Endothelial cell of umbilical vein (primary cell): ENCODE measurements at places on chromosomes 2 and 18. TPM values are rescaled to one million over a fixed set of nuclear protein-coding genes. Genes with fewer than 3 reads are reported as not detected.

Gene RAB6C
- polyA plus RNA-seq = not detected in 2 replicates

Gene TMEFF2
- 0.18 and 0.25 TPM in 2 replicates for polyA plus RNA-seq

Gene GALNT14
- polyA plus RNA-seq = 0.04 and 0.29 TPM in 2 replicates

Gene SNTG2
- not detected in 2 replicates for polyA plus RNA-seq

Gene SLC4A5
- 0.12 and 0.21 TPM in 2 replicates for polyA plus RNA-seq

Gene ABCG5
- polyA plus RNA-seq = not detected in 2 replicates

DNA sequence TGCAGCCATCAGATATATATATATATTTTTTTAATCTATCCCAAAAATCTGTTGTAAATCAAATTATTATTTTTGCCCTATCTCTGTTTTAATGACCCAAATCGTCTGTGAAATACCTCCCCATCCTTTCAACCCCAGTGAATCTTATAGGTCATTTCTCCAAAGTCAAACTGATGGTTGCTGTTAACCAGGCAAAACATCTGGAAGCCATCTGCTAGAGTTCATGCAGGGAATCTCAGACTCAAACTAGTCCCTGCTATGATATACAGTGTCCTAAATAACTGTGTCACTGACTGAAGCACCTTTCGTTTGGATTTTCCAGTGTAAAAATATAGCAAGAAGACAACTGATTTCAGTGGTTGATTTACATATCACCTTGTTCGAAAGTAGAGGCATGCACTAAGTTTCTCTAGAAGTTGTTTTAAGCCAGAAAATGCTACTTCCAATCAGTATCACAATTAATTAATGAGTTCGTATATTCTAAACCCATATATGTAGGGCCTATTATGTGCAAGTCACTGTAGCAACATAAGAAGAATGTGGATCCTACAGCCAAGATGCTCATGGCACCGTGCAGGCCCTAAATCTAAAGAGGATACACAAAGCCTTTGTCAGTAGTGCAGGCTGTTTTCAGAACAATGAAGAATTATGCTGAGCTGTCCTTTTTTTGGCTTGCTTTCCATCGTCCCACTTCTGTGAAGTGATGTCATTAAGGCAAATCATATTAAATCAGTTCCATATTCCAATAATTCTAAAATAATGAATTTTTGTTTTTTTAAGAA is 566.0 kb downstream of the STK39 start:
- no peak for DNase-seq

DNA sequence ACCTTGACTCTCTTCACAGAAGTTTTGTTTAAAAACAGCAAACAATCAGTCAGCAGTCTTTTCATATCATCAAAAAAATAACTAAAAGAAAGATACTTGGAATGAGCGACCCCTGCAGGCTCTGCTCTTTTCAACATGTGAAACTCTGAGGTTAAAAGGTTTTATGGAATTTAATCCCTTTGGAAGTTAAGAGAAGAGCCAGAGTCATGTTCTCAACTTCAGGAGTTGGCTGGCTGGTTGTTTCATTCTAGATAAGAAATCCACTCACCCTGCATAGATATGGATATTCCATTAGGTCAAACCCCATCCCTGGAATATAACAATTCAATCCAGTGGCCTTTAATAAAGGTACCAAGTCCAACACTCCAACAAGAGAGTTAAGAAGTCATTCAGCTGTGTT is 115.6 kb upstream of the RMDN2 start:
- DNase-seq = peak; percentile 77

GRCh38 chr2:152858594-152859265 is 140.3 kb downstream of the ARL6IP6 start:
- DNase-seq = no peak

GRCh38 chr18:5546660-5547059 is 2.9 kb upstream of the EPB41L3 start:
- peak; percentile 76 for DNase-seq

DNA sequence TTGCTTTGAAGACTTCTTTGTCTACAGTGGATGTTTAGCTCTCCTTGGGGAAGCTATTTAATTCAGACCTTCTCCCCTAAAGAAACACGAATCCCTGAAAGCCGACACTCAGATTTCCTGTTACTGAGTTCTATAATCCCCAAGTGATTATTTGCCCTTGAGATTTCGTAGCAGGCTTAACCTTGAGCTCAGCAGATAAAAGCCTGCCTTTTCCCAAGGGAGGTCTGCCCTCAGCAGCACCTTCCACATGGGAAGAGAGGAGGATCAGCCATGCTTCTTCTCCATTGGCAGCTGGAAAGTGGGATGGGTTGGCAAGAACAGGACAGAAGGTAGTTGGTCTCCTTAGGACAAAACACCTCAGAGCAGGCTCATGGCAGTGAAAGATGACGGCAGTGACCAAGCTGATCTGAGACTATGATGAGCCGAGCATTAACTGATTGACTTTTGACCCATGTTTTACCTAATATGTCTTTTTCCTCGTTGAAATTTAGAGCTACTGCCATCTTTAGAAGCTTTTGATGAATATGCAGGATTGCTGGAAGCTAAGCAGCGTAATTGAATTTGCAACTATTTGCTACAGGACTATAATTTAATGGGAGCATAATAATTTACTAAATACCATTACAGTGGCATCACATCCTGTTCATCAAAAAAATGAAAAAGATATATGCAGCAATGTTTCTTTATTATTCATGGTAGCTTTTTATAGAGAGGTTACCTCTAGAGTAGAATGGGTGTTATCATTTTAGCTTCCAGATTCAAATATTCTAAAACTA is 511.1 kb upstream of the ID2 start:
- DNase-seq = no peak

GRCh38 chr18:13243363-13243762 is 24.8 kb downstream of the LDLRAD4 start:
- DNase-seq = no peak

GRCh38 chr2:217858519-217859491 is 144.0 kb downstream of the TNS1 start:
- peak; percentile 42 for DNase-seq

DNA sequence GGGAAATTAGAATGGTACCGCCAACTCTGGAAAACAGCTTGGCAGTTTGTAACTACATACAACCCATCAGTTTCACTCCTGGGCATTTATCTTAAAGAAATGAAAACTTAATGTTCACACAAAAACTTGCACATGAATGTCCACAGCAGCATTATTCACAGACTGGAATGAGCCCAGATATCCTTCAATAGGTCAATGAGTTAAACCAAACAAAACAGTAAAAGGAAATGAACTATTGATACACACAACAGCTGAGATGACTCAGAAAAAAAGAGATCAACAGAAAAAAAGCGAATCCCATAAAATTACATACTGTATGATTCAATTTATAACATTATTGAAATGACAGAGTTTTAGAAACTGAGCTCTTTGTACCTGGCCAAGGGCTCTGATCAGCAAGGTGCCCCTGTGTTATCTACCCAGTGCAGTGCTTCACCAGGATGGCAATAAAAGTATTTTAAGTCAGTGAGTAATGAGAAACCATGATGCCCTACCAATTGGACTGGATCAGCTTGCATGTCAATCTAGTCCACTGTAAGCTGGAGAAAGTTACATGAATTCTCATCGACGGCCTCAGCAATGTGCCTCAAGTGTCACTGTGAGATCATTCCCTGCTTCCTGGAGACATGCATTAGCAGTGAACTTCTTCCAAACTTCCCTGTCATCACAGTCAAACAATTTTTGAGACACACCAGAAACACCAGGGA is 21.9 kb downstream of the TMEM237 start:
- peak; percentile 89 for DNase-seq

DNA sequence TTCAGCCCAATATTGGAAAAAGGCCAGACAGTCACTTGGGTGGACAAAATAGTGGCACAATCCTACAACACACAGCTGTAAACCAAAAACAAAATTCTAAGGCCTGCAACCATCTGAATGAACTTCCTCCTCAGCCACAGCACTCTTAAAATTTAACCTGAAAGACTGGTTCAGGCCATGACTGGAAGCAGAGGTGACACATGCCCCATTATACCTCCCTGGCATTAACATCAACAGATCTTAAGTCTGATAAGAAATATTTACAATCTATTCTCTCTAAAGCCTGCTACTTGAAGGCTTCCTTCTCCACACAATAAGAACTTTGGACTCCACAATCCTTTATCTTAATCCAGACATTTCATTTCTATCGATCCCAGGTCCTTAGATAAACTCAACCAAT is 192.4 kb upstream of the LRP1B start:
- DNase-seq = no peak

- DNase-seq = no peak
Measured at GRCh38 chr2:209648714-209649113, 122.9 kb upstream of the UNC80 start.

GRCh38 chr2:149009576-149010461 is 28.7 kb upstream of the LYPD6B start:
- no peak for DNase-seq

- no peak for DNase-seq
Measured at GRCh38 chr2:37365669-37366068, 21.2 kb downstream of the QPCT start.

- DNase-seq = peak; percentile 20
Measured at GRCh38 chr18:12283256-12283655, 24.8 kb upstream of the TUBB6 start.

GRCh38 chr2:165173215-165173614 is 30.6 kb downstream of the SCN3A start:
- no peak for DNase-seq

DNA sequence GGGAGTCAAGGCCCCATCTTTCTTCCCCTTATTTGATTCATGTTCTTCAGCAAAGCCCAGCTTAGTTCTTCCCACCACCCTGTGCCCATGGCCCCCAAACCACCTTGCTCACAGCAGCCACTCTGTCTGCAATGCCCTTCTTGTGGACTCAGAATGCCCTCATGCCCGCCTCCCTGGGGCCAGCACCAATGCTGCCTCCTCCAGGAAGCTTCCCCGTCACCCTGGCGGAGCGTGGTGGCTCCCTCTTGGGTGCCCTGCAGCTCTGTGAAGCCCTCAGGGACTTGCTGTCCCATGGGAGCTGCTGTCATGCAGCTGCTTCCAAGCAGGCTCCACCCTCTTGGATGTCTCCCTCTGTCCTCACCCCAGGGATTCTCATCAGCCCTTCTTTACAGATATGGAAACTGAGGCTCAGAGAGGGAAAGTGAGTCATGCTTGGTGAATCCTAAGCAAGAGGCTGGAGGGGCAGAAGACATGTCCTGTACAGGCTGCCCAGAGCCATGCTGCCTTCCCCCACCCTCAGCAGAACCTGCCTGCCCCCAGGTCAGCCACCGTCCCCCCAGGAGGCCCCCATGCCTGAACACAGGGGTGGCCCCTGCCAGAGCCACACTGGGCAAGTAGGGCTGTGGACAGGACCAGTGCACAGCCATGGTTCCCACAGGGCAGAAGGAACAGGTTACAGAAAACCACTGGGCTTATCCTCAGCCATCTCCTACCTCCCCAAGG is 11.8 kb upstream of the DUSP2 start:
- no peak for DNase-seq

GRCh38 chr18:59715966-59716369 is 18.7 kb upstream of the CCBE1 start:
- peak; percentile 77 for DNase-seq
